Suppressor macrophage treated with lipopolysaccharide for 4 hours (primary cell): ENCODE measurements at places on chromosomes 12 and 14.
A peak's percentile ranks its signal among the peaks of the same experiment; 100 is the strongest.

DNA sequence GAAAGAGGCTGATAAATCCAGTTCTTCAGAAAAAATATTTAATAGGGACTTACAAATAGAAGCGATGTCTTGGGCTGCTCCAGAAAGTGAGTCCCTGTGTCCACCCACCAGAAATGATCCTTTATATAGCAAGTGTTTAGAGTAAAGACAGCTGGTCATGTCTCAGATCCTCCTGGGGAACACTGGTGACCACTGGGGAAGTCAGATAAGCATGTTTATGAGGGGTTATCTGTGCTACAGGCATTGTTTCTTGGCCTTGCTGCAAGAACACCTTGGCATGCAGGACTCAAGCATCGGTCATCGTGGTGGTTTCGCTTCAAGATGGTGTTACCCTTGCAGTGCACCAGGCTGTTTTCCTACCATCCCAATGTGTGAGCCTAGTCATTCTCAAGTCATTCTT lies 27.2 kb downstream of the CPM start:
- DNase-seq: no peak

GRCh38 chr12:113003636-113004035 lies 25.3 kb downstream of the OAS2 start:
- DNase-seq: no peak

DNA sequence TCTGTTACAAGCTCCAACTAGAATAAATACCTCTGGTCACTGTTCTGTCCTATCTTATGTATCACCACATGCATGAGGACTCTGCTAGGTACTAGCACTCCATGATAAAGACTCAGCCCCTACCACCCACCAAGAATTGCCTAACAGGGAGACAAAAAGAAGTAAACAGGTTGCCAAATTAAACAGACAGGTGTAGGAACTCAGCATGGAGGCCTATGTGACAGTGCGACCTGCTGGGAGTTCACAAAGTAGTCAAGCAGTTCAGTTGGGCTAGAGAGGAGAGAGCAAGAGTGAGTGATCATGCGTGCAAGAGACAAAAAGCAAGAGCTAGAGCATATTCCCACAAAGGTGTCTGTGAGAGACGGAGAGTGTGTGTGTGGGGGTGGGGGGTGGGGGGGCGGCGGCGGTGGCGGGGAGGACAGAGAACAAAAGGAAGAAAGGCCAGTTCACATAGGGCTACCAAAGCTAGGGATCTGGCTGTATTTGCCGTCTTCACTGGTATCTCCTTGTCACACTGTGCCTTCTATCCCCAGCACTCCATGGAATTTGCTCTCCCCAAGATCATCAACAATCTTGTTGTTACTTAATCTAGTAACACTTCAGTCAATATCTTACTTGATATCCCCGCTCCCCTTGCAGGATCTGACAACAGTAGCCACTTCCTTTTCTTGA lies 81.2 kb downstream of the SPPL3 start:
- DNase-seq: no peak

DNA sequence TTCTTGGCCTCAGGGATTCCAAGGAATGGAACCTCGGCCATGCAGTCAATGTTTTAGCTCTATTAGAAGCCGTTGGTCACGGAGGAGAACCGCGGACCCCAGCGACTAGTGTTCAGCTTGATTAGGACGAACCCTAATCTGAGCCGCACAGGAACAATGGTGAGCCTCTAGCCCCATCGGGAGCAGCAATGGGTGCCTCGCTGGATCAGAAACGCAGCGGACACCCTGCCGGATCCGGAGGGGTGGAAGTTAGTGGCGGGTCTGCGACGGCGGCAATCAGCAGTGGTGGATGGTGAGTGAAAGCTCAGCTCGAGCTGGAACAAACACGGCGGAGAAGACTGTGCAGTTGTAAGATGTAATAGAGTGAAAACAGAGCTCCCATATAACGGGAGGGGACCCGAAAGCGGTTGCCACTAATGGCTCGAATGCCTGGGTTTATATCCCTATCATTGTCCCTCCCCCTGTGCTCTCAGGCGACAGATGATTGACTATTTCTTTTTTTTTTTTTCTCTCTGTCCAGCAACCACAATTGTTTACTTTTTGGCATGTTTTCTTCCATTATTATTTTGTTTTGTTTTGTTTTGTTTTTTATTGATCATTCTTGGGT lies 127.7 kb downstream of the ZNF664 start:
- no peak for DNase-seq

DNA sequence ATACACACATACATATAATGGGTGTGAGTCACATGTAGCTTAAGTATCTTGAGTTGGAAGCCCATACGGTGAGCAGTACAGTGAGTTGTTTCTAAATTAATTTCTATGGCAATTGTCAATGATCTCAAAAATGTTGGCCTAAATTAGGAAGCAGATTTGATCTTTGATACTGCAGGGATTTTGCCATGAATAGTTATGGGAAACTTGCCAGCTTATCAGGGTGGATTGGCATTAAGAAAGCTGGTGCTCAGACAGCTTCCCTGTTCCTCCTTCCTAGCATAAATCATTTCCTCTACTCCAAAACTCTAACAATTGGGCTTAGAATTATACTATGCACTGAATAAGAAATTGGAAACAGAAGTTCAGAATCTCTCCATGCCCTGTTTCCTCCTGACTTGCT lies 150.9 kb upstream of the FRMD6 start:
- no peak for DNase-seq

DNA sequence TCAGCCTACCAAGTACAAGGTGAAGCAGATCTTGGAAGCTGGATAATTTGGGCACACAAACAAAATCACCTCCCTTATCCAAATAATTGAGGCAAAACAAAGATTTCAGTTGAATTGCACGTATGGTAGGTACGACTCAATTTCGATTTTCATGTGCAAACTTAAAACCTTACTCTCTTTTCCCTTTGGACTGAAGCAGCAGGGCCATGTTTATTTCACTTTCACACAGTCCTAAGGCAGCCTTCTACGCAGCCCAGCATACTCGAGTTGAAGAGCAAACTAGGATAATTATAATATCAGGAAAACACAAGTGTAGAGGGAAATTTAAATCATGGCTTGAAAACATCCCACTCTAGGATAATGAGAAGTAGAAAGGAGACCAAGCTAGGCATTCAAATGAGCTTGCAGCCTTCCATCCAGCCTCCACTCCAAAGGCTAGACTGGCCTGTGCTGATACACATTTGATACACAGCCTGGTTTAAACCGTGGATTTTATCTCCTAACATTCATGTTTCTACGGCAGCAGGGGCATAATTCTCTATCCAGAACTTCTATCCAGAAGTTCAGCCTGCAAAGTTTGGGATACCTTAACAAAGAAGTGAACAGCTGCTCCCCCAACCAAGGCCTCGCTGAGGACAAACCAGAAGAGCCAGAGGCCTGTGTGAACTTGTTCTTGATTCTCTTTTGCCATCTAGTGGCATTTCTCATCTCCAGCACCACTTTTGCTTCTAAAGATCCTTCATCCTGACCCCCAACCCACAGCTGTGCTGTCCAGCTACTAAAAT lies 2.4 kb upstream of the RNASE7 start:
- peak; percentile 66 for DNase-seq

DNA sequence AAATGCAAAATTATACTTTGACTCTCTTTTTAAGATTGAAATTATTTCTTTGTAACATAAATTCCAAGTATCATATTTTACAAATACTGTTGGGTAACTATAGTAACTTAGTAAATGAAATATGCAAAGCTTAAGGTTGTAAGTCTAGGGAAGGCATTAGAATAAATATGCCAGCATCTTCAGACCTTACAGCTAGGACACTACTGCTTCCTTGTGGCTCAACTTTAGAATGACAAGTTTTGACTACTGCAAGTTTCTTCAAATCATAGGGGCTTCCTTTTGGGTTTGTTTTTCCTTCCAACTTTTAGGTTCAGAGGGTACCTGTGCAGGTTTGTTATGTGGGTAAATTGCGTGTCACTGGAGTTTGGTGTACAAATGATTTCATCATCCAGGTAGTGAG lies 17.7 kb upstream of the ANP32D start:
- peak; percentile 27 for DNase-seq

- DNase-seq: no peak
These were observed 24.5 kb downstream of the POMT2 start for GRCh38 chr14:77296155-77296554.
